PC-3 (cell line): ENCODE measurements at places on chromosomes 1 and 21. TPM values are rescaled to one million over a fixed set of nuclear protein-coding genes. Genes with fewer than 3 reads are reported as not detected.

Gene PRAMEF1
- total RNA-seq: not detected in 2 replicates

Gene FCRL1
- total RNA-seq: not detected in 2 replicates

DNA sequence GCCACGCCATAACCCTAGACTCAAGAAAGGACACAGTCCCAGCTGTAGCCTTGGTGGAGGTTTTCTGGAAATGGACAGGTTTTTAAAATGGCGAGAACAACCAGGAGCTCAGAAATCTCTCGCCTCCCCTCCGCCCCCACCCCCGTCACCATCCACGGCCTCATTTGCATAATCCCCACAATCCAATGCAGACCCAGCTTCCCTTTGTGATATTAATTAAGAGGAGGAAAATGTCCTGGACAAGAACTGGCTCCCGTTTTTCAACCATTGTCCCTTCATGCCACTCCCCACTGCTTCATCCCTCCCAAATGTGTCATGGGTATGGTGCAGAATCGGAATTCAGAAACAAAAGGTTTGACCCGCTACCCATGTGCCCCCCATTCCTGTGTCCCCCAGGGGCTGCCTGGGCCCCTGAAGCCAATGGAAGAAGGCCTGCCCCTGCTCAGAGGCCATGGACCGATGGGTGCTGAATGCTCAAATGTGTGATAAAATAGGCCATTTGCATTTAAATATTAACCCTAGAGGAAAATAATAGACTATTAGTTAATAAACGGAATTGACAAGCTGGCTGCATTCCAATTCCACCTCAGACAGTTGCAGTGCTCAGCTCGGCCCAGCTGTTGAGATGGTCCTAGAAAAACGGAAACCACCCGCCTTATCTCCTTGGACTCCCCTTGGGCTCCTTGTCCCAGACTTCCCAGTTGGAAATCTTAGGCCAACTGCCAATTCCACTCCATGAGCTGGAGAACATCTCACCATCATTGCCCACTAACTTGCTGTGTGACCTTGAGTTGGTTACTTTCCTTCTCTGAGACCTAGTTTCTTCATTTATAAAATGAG, 10.7 kb upstream of the EPHB2 start:
- no peaks in the 10 kb centered on the region for H3K36me3 ChIP-seq
- no peaks in the 10 kb centered on the region for H3K27me3 ChIP-seq
- no peak overlapping the region for H3K27ac ChIP-seq
- H3K4me3 ChIP-seq: no peak overlapping the region
- H3K4me1 ChIP-seq: peaks cover 10% of the 10 kb centered on the region; the same call in 1 of the 2 replicates

GRCh38 chr1:163523375-163524029, 201.7 kb downstream of the NUF2 start:
- no peak overlapping the region for H3K4me3 ChIP-seq
- peaks cover 30% of the 10 kb centered on the region for H3K27me3 ChIP-seq
- no peaks in the 10 kb centered on the region for H3K4me1 ChIP-seq
- no peak overlapping the region for H3K27ac ChIP-seq

DNA sequence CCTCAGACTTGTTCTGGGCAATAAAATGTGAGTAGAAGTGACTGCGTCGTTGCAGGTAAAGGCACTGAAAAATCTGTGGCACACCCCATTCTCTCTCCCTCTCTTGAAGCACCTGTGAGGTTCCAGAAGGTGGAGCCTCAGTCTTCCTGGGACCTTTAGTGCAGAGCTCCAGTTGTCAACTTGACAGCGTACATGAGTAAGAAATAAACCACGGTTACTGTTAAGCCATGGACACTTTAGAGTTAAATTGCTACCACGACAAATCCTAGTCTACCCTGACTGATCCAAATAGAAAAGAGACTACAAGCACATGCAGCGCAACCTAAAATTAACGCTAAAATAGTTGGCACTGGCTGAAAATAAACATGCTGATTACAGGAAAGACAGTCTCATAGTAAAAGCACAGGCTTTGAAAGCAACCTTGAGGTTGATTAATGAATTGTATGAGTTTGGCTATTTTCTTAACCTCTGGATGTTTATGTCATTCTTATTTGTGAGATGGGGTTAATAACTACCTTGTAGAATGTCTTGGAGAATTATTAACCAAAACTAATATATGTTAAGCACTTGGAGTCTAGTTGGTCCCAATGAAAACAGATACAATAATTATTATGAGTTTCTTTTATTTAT, 93.0 kb upstream of the PLPPR4 start:
- no peak for DNase-seq
- H3K4me3 ChIP-seq: no peak overlapping the region
- no peaks in the 10 kb centered on the region for H3K36me3 ChIP-seq
- peaks cover 33% of the 10 kb centered on the region for H3K4me1 ChIP-seq

DNA sequence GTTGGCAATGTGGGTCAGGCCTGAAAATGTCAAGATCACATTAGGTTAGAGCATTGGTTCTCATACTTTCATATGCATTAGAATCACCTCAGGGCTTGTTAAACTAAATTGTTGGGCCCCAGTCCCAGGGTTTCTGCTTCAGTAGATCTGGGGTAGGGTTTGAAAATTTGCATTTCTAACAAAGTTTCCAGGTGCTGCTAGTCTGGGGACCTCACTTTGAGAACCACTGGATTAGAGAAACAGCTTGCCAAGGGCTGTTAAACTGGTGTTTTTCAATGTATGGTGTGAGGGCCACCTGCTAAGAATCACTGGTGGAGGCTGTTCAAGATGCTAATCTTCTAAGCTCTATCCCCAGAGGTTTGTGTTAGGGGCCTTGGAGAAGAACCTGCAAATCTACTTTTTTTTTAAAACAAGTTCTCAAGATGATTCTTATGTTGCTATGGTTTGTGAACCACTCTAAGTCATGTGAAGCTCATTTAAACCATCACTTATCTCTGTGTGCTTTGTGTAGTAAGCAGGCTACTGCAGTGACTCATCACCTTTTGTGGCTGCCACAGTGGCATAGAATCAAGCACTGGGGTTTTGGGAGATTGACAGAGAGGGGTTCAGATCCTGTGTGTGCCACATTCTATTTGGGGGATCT, 152.2 kb downstream of the S1PR1 start:
- H3K27ac ChIP-seq: no peak overlapping the region
- H3K36me3 ChIP-seq: no peaks in the 10 kb centered on the region
- peaks cover 57% of the 10 kb centered on the region for H3K27me3 ChIP-seq
- H3K4me1 ChIP-seq: no peaks in the 10 kb centered on the region

DNA sequence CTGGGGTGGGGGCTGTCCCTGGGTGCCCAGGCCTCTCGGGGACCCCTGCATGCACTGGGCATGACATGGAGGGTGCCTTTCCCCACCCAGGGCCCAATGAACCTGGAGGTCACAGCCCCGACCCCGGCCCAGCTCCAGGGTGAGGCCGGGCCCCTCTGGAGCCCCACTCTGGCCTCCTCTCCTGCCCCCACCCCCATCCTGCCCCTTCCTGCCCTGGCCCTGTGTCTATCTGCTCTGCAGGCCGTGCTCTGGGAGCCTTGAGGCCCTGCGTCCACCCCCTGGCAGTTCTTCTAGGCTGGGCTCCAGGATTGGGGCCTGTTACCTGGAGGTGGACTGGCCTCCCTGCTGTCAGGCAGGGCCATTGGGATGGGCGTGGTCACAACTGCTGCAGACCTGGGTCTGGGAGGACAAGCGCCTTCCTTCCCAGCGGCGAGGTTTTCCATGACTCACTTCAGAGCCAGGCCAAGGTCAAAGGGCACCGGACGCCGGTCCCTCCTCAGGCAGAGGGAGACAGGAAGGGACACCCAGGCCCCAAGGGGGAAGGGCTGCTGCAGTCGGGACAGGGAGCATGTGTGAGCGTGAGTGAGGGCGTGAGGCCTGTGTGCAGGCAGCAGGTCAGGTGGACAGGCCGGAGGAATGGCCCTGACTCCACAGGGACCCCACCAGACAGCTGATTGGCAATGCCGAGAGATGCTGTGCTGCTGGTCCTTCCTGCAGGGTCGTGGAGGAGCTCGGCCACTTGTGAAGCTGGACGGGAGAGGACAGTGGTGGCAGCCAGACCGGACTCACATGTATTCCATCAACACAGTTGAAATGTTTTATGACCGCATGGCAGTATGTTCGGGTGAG, 31.1 kb upstream of the POFUT2 start:
- no peak for DNase-seq
- H3K4me1 ChIP-seq: peaks cover 20% of the 10 kb centered on the region
- no peak overlapping the region for H3K4me3 ChIP-seq
- H3K36me3 ChIP-seq: no peaks in the 10 kb centered on the region
- H3K27me3 ChIP-seq: no peaks in the 10 kb centered on the region
- H3K27ac ChIP-seq: no peak overlapping the region

DNA sequence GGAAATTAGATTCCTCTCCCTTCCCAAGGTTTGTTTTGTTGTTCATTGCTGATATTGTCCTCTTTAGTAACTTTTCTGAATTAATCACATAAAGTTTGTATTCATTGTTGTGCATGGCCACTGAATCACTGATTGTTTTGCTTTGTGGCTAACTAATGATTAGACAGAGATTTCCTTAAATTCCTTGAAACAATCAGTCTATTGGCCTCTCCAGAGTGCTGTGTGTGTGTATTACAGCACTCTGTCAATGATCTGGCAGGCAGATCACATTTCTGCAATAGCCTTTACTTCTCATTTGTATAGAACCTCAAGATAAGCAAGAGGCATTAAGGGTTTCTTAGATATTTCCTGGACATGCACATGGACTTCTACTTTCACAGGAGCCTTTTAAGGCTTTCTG, 78.6 kb downstream of the DUSP10 start:
- H3K4me1 ChIP-seq: peaks cover 11% of the 10 kb centered on the region
- H3K4me3 ChIP-seq: no peak overlapping the region
- H3K27ac ChIP-seq: no peak overlapping the region
- no peak for DNase-seq
- no peaks in the 10 kb centered on the region for H3K27me3 ChIP-seq

DNA sequence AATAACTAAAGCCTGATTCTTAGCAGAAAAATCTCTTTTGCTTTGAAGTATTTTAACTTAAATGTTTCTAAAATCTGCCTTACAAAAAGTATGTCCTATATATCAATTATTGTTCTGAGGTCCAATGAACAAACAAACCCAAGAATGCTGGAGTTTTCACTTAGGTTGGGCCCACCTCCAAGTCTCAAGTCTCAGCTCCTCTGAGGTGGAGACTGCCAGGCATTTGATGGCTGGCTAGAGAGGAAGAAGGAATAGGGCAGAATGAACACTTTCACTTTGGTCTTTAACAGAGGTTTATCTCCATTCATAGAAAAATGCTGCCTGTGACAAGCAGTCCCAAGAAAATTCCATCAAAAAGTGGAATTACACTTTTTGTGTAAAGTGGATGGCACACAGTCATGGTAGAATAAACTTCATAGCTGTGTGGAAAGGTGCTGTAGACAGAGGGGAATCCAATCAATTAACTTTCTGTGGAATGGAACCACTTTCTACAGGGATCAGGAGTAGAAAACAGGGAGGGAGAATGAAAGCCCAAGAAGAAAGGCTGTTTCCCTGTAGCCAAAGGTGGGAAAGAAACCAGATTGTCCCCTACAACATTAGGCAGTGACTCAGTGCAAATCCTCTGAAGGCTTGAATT, 349.4 kb upstream of the RUNX1 start:
- H3K27me3 ChIP-seq: no peaks in the 10 kb centered on the region
- no peak for DNase-seq
- no peaks in the 10 kb centered on the region for H3K36me3 ChIP-seq

DNA sequence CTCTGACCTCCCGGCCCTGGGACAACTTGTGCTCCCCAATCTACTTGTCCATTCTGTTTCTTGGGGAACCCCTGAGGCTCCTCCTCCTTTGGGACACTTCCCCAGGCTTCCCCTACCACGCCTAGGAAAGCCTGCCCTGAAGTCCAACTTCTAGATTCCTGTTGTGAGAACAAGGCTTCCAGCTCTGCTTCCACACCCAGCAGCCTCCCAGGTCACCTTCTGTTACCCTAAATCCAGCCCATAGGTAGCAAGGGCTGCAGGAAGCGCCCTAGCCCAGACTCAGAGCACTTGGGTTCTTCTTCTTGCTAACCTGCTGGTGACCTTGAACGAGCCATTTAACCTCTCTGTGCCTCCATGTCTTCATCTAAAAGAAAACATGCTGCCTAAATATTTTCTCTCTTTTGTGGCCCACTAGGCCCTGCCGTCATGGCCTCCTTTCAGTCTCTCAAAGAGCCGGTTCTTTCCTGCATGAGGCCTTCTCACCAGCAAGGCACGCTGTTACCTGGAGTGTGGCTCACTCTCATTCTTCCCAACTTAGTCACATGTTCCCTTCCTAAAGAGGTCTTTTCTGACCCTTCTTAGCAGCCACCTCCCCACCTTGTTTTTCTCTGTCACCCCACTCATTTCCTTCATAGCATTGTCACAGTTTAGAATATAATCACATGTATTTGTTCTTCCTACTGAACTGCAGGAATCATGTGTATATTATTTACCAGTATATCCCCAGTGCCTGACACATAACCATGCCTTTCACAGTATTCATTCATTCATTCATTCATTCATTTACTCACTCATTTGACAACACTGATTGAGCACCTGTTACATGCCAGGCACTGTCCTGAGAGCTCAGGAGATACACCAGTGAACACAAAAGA, 1.4 kb downstream of the CAPN2 start:
- H3K4me3 ChIP-seq: peak overlapping the region; percentile 92
- H3K27me3 ChIP-seq: no peaks in the 10 kb centered on the region
- H3K4me1 ChIP-seq: peaks cover 82% of the 10 kb centered on the region
- H3K36me3 ChIP-seq: peaks cover 40% of the 10 kb centered on the region

DNA sequence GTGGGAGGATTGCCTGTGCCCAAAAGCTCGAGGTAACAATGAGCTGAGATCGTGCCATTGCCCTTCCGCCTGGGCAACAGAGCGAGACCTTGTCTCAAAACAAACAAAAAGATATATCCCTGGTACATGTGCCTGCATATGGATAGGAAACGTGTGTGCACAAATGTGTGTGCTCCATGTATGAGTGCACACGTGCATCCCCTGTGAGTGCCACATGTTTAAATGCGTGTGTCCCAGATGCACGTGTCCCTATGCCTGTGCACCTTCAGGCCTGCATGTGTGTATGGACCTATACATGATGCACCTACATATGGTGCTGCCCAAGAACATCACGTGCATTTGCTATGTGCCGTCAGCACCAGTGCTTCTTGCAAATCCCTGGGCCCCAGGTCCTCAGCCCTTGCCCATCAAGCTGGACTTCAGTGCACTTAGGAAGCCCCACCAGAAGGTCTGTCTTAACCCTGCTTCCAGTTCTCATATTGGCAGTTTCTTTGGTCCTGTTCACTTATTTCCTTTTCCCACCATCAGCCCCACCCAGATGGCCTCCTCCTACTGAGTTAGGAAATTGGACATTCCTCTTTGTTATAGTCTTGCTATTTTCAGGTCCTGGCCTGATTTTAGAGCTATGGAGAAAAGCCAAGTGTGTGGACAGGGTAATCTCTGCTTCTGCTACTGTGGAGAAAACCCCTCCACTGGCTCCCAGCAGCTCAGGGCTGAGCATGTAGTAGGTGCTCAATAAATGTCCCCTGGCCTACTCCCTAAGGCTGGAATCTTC, 15.4 kb downstream of the TIE1 start:
- no peaks in the 10 kb centered on the region for H3K4me1 ChIP-seq
- no peak overlapping the region for H3K4me3 ChIP-seq
- no peak overlapping the region for H3K27ac ChIP-seq
- no peaks in the 10 kb centered on the region for H3K27me3 ChIP-seq
- H3K36me3 ChIP-seq: no peaks in the 10 kb centered on the region
